ENCODE measurements at places on chromosomes 11 and 22.

- no peak for DNase-seq
Measured at GRCh38 chr11:29063630-29064361, 953.0 kb downstream of the KCNA4 start.

GRCh38 chr11:62851807-62852522, 12.6 kb upstream of the WDR74 start:
- no peak for DNase-seq

DNA sequence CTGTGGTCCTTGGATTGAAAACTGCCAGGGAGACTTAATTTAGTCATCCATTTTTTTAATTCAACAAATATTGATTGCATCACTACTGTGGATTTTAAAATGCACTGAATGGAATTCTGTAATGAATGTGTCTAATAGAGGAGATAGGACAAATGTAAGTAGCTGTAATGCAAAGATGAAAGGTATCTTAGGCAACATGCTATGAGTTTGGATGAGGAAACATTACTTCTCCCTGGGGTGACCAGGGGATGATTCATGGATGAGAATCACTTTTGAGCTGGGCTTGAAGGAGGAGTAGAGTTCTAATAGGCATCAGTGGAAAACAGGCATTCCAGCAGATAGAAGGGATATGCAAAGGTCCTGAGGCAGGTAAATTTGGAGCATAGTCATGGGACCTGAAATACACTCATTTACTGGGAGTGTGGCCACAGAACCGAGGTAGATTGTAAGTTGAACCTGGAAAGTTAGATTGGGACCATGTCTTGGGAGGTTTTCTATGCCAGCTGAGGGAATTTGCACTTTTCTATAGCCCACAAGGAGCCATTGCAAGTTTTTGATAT, 43.4 kb downstream of the PKNOX2 start:
- no peak for DNase-seq

GRCh38 chr11:21774212-21774611, 418.7 kb upstream of the ANO5 start:
- DNase-seq = no peak

GRCh38 chr11:17931595-17931994, 81.3 kb downstream of the SERGEF start:
- no peak for DNase-seq

- no peak for DNase-seq
Measured at GRCh38 chr11:64878223-64878493, 263 bp downstream of the EHD1 start.

- DNase-seq = no peak
Measured at GRCh38 chr11:13276454-13276831, 1.1 kb upstream of the BMAL1 start.

GRCh38 chr11:60847281-60847680, 5.4 kb downstream of the CCDC86 start:
- DNase-seq = no peak

DNA sequence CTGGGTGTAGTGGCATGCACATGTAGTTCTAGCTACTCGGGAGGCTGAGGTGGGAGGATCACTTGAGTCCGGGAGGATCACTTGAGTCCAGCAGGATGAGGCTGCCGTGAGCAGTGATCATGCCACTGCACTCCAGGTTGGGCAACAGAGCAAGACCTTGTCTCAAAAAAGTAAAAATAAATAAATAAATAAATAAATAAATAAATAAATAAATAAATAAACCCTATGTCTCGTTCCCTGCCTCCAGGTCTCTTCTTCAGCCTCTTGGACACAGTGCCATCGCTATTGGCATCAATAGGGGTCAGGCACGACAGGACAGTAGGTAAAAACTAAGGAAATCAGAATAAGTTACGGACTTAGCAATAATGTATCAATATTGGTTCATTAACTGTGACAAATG, 23.4 kb upstream of the SYT12 start:
- no peak for DNase-seq

DNA sequence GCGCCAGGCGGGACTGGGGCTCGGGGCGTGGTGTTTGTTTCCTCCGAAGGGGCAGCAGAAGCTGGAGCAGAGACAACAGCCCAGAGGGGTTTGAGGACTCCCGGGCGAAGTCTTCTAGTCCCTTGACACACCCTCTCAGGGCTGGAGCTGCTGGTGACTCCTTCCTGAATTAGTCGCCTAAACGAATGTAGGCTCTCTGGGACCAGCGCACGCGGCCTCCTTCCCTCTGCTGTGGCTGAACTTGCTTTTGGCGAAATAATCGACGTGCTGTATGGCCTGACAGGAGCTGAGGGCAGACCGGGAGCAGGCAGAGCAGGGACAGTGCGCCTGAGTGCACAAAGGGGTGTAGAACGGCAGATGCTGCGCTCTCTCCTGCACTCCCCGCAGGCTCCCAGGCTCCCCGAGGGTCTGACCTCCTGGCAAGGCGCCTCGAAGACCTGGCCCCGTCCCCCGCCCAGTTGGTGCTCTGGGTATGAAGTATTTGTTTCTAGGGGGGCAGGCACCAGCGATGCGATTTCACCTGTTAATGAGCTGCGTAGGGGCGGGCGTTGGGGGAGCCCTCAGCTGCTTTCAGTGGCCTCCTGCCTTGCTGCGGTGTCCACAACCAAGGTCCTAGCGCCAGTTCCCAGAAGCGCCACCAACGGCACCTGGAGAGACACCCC, 5.3 kb downstream of the SLC17A6 start:
- DNase-seq = no peak

DNA sequence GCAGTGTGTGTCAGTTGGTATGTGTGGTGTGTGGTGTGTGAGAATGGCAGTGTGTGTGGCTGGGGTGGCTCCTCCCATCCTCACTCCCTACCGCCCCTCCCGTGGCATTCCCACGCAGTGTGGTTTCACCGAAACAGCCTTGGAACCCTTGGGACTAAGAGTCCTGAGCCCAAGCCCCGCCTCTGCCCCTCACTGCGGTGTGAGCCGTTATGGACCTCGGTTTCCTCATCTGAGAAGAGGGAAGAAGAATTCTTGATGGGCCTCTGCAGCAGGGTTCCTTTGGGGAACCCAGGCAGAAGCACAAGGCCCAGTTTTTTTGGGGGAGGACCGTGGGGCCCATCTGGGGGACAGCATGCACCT, 7.2 kb downstream of the UPK3A start:
- DNase-seq = no peak

GRCh38 chr11:93842461-93842860, 8.0 kb downstream of the VSTM5 start:
- DNase-seq = no peak

DNA sequence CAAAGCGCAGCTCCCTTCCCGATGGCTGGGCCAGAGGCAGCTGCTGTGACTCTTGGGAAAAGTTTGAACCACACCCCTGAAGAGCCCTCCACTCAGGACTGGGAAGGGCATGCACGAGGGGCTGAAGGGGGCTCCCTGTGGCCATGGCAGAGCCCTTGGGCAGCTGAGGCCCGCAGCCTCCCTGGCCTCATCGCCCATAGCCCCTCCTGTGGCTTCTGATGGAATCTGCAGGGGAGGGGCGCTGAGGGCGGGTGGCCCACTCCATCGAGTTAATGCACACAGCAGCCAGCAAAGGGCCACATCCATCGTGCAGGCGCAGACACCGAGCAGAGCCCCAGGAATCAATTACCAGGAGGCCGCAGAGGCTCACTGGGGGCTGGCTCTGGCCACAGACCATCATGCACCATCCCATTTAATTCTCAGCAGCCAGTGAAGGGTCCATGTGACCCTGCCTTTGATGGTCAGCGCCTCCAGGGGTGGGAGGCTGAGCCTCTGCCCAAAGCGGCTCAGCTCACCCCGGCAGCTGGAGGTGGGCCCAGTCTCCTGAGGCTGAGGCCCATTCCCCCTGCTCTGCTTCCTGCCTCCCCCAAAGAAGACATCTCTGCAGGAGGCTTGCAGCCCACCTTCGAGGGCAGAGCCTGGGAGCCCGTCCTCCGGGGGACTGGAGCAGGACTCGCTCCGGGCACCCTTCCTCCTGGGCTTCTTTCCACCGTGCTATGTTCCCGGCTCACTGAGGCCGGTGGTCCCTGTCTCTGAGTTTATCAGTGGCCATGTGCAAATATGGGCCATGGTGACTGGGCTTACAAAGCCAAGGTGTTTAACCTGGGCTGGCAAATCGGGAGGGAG, 1410.2 kb downstream of the BRD1 start:
- DNase-seq = no peak

- no peak for DNase-seq
Measured at GRCh38 chr11:26558190-26558589, 13.9 kb downstream of the MUC15 start.

DNA sequence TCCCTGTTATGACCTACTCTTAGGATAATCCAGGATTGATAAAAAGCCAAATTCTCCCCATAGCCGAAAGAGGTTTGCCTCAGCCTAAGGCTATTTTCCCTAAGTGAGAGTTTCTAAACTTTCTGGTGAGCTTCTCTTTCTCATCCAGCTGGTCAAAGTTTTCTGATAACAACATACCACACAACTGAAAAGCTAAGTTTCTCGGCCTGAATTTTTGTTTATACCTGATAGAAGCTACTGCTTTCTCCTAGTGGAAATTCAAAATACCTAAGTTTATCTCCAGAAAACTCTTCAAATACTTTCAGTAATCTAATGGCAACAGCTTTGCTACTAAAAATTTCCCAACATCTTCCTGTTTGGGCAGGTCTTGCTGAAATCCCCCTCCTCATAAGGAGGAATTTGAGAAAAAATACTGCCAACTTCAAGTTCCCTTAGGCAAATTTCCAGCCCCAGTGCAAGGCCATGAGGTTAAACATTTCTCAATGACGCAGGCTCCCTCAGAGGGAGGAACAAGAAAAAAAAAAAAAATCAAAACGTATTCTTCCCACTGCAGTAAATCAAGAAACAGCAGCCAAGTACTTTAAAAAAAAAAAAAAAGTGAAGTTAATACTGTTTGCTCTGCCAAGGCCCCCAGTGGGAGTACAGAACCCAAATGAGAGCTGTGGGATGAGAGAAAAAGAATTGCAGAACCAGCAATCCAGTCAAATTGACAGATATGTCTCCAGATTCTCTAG, 127.0 kb downstream of the MRTFA start:
- no peak for DNase-seq

- peak; percentile 97 for DNase-seq
Measured at GRCh38 chr22:37658133-37659065, at the start of gene PDXP. PDXP (plus strand) TSS chr22:37658723; CDS start chr22:37658783, 60 bp downstream.

DNA sequence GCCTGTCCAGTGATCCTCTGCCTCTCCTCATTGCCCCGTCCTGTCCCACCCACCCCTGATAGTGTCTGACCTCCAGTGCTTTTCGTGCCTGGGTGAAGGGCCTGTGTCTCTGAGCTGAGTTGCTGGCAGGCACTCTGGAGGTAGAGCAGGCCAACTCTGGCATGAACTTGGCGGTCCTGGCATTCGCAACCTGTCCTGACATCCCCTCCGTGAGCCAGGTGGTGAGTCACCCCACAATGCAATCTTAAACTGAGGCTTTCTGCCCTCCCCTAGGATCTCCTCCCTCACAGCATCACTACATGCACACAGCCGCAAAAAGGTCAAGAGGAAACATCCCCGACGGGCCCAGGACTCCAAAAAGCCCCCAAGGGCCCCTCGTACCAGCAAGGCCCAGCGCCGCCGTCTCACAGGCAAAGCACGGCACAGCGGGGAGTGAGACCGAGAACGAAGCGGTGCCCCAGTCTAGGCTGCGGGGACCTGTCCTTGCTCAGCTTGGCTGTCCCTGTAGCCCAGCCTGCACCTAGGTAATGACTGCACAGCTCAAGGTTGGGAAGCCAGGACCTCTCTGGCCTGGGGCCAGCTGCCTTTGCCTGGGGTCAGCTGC, 4.9 kb downstream of the NOL12 start:
- DNase-seq = no peak

GRCh38 chr11:126857860-126858808, 142.4 kb downstream of the KIRREL3 start:
- DNase-seq = no peak

DNA sequence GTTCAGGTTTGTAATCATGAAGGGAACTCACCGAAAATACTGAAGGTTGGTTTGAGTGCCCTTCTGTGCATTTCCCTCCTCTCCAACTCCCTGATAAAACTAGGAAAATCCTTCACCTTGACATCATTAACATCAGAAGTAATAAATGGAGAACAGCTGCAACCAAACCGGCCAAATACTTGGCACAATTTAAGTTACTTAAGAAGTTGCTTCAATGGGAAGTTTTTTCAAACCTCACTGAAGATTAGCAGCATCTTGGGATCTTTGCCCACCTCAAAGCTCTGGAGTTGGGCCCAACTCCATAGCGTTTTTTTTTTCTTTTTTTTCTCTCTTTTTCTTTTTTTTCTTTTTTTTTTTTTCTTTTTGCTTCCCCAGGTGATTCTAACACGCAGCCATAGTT, 784.8 kb downstream of the KCNA4 start:
- no peak for DNase-seq

DNA sequence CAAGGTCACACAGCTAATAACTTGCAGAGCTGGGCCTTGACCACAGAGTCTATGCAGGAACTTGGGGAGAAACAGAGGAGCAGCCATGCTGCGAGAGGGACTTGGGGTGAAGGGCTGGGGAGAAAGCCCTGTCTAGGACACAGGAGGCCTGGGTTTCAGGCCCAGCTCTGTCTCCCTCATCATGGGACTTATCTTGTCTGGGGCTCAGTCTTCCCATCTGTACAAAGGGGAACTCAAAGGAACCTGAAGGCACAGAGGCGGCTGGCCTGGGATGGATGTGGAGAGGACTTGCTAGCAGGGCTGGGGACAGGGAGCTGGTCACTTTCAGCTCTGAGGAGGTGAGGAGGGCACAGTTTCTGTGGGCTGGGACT, 36.9 kb upstream of the TPBGL start:
- no peak for DNase-seq

DNA sequence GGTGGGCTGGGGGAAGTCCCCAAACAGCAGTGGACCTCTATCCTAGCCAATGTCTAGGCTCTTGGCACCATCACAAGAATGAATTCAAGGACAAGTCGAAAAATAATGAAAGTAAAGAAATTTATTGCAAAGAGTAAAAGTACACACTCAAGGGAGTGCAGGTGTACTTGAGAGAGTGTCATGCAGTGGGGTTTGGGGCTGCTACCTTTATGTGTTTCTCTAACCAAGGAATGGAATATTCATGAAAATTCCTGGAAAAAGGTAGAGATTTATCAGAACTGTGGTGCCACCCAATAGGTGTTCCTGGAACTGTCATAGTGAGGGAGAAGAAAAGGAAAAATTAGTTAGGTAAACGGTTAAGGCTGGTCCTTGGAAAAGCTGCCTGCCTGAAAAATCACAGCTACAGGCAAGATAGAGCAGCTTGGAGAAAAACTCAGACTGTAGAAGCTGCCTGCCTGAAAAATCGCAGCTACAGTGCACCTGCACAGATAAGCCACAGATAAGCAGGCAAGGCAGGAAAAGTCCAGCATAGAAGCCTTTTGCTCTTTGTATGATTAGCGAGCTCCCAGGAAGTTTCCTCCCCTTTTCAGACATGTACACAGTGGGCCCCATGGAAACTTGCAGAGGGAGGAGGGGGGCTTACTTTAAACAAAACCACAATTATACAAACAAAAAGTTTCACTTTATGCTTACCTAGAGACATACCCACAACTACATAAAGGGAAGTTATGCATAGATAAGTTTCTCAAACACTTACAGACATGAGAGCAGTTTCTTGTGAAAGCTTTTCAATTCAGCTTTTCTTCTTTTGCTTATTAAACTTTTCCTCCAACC, 71.4 kb upstream of the B3GNT6 start:
- DNase-seq = no peak

- peak; percentile 79 for DNase-seq
Measured at GRCh38 chr11:47373876-47374719, 4.2 kb downstream of the SPI1 start.
